ENCODE measurements at places on chromosomes 12 and 14.

DNA sequence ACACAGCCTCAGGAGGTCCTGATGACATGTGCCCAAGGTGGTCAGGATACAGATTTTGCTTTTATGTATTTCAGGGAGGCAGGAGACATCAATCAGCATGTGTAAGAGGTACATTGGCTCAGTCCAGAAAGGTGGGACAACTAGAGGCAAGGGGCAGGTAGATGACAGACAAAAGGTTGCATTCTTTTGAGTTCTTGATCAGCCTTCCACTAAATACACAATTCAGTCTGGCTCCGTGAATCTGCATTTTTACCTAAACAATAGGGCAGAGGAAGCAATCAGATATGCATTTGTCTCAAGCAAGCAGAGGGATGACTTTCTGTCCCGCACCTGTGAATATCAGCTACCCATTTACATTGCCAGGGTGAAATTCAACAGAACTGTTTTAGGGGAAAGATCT, 178.6 kb downstream of the KSR2 start:
- no peak for DNase-seq

GRCh38 chr12:110906985-110907384, 13.4 kb downstream of the MYL2 start:
- no peak for DNase-seq

DNA sequence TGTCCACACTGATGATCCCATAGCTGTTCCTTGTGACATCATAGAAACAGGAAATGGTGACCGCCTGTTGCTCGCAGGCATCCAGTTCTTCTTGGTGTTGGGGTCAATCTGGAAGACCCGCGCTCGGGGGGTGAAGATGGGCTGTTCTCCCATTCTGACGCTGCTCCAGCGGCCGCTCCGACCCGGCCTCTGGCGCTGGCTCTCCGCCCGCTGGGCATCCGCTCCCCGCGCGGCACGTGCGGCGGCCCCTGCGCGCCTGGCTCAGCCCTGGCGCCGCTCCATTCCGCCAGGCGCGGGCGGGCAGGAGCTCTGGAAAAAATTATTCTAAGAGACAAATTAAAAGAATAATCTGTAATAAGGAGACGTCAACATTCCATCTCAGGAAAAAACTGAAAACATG, 761.1 kb downstream of the TMEM121 start:
- DNase-seq, result no peak

DNA sequence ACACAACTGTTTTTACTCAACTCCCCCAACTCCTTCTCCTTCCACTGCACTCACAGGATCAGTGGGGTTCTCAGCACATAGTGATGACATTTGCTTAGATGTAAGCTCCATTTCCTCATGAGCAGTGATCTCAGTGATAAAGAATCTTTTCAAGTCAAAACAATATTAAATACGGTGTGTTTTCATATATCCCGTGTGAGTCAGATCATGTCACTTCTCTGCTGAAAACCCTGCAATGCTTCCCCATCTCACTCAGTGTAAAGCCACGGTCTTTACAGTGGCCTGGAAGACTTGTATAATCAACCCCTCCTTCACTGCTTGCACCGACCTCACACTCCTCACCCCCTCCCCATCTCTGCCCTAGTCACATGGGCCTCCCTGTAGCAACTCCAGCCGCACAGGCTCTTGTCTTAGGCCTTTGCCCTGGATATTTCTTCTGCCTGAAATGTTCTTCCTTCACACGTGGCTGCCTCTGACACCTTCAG, 149.7 kb upstream of the ARHGAP5 start:
- no peak for DNase-seq

DNA sequence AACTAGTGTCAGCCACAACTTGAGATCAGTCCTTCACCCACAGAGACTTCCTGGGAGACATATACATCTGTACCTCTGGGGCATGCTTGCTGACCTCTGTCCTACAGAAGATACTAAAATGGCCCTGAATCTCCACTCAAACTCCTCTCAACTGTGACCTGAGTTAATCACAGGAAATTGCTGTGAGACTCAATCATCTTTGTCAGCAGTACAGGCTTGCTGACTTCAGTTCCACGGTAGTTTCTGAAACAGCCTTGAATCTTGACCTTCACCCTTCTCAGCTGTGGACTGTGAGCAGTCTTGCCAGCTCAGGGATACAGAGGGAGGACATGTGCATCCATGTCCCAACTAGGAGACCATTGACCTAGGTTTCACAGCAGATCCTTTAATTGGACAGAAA, 1.4 kb upstream of the KLRC1 start:
- no peak for DNase-seq

DNA sequence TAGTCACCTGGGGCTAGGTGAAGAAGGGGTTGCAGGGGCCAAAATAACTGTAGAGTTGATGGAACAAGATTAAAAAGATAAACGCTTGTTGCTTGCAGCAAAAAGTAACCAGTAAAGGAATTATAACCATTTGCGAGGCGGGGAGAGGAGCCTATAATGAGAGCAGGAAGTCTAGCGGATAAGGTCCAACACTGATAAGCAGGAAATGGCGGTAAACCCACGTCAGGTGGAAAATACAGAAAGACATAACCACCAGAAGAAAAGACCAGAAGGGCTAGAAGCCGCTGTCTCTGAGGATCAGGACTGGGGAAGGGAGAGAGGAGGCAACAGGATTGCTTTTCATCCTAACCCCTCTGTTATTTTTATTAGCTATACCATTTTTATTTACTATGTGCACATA, 303.3 kb downstream of the DPF3 start:
- no peak for DNase-seq

DNA sequence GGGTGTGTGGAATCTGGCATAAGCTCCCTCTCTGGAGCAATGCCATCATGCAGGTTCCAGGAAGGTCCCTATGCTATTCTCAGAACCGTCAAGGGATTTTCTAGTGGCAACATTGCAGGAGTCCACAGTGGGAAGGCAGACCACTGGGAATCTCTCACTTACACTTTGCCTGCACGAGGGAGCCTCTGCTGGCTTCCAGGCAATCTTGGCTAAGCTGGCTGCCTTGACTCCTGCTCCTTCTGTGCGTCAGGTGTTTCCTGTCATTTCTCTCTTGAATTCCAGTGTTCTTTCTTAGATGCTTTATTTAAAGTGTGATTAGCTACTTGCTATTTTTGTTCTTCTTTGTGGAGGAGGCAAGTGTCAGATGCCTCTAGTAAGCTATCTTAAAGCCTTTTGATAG, 414.0 kb upstream of the ATP2B1 start:
- DNase-seq, result no peak

GRCh38 chr14:68106456-68106855, 286.9 kb downstream of the RAD51B start:
- no peak for DNase-seq

- no peak for DNase-seq
Measured at GRCh38 chr12:104197264-104197663, 18.3 kb upstream of the TXNRD1 start.

DNA sequence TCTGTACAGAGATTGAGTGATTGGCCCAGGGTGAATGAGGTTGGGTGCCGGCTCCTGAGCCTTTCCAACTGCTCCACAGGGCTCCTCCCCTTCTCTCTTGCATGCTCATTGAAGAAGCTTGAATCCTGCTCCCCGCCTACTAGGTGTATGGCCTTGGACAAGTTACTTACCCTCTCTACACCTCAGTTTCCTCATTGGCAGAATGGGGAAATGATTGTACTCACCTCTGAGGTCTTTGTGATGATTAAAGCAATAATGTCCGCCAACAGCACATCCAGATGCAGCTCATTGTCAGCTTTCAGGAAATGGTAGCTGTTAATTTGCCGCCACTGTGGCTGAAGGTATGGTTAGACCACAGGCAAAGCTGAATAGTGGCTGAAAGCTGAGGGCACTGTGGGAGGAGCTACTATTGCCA, 174.1 kb downstream of the CRADD start:
- DNase-seq, result no peak

DNA sequence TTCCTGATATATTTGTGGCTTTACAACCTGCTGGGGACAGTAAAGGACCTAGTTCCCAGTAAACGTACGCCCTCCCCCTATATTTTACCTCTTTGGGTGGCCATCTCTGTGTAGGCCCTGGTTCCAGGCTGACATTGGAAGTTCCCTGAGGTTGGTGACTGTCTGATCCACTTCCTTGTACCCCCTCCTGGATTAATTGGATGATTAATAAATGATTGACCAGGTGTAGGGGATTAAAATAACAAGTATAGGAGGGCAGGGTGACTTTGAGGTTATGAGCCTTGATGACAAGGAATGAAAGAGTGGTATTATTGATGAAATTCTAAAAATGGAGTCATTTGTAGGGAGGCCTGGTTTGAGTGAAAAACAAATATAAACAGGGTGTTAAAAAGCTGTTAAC, 9.6 kb downstream of the SUSD6 start:
- no peak for DNase-seq

GRCh38 chr12:123482876-123483275, 24.9 kb downstream of the SNRNP35 start:
- no peak for DNase-seq

- DNase-seq, result no peak
Measured at GRCh38 chr12:122005252-122005776, 16.4 kb upstream of the BCL7A start.

- DNase-seq, result peak; percentile 3
Measured at GRCh38 chr12:48717252-48717695, 767 bp upstream of the CCNT1 start.

- no peak for DNase-seq
Measured at GRCh38 chr12:69428351-69429073, 41.7 kb upstream of the FRS2 start.

DNA sequence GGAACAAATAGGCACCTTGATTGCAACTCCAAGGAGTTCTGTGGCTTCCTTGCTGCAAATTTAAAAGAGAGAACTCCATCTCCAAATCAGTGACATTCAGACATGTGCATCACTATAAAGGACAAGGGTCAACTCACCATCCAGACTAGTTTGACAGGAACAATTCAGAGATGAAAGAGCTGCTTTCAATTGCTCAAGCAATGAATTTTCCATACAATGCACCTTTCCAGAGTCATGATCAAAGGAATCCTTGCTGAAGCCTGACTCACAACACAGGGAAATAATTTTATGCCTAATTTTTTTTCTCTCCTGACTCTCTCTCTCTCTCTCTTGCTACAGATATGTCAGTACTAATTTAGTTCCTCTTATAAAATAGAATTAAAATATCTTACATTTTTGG, 380.5 kb upstream of the GARIN6 start:
- no peak for DNase-seq

DNA sequence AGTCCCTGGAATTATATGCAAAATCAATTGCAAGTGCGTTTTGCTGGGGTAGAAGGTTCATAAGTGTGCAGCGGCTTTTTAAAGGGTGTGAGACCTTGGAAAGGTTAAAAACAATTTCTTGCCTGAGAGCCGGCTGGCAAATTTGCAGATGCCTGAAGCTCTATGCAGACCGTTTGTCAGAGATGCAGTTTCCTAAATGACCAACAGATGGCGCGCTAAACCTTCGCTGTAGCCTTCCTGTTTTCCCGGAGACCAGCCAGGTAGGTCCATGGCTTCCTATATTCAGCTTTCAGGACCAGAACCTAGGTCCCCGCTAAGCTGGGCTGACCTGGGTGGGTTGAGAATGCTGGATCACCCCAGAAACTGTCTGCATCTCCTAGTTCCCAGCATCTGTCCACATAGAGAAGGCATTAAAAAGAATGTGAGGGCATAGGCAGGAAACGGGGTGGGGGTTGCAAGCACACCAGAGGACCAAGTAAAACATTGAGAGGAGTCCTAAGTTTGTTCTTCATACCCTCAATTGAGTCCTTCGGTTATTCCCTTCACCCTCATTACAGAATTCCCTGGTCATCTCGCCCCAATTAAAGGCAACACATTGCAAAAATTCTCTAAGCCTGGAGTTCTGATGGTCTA, 5.7 kb upstream of the NOS1 start:
- DNase-seq, result peak; percentile 84

- DNase-seq, result peak; percentile 89
Measured at GRCh38 chr12:53532021-53532420, 24.7 kb upstream of the NPFF start.

DNA sequence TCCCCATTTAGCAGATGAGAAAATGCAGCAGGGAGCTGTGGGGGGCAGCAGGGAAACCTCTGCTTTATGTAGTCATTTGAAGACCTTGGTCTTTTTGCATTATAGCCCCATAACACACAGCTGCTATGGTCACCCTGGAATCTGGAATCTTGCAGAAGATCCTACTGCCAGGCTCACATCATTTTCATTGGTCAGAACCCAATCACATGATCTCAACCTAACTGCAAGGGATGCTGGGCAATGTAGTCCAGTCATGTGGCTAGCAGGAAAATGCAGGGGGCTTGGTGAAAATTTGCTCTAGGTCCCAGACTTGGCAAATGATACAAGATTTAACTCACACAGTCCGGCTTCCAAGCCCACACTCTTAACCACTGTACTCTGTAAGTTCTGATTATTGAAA, 1028.7 kb downstream of the AACS start:
- peak; percentile 83 for DNase-seq

DNA sequence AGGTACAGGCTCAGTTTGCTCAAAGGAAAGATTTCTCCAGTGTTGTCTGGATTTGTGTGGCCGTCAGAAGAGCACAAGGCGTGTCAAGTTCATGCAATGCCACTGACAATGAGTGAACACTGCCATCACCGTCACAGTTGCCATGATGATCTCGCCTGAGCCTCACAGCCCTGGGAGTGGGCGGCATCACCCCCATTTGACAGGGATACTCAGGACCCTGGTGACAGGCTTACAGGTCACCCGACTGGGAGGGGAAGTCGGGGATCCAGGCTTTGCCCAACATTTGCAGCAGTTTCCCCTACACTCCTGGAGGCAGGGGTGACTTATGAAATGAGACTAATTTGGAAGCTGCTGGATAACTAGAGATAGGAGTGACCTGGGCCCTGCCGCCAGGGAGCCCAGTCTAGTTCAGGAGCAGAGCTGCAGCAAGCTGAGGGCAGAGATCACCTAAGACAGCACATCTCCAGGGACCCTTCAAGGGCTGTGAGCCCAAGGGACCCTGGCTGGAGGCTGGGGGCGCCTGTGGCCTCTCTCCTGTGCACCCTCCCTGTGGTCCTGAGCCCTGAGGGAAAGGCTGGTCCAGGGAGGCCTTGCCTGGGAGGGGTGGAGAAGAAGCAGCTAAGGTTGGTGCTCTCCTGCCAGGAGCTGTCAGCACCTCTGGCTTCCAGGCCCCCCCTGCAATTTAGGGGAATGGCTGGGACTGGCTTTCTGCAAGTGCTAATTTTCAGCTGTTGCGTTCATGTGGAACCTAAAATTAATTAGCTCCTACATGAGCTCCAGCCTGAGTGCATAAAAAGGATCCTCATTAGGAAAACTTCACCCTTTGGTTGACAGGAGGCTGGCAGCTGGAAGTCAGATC, 32.4 kb upstream of the BEGAIN start:
- peak; percentile 53 for DNase-seq

DNA sequence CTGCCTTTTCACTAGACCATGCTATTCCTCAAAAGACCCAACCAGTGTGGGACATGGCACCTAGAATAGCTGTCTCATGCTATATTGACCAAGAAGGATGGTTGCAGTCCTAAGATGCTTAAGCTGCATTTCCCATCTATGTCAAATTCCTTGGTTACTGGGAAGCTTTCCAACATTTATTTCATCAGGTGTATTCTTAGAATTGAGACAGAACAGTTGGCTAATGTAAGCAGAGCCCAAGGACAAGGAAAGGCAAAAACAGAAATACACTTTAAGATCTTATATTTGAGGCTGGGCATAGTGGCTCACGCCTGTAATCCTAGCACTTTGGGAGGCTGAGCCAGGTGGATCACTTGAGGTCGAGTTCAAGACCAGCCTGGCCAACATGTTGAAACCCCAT, 24.7 kb downstream of the ARG2 start:
- DNase-seq, result no peak

GRCh38 chr12:19227880-19228210, 98.3 kb downstream of the PLEKHA5 start:
- no peak for DNase-seq

- no peak for DNase-seq
Measured at GRCh38 chr12:16344269-16344668, 3.2 kb upstream of the MGST1 start.

Measured in brain (organoid and tissue), 16 donors.